ENCODE measurements at places on chromosomes 7 and 10.

DNA sequence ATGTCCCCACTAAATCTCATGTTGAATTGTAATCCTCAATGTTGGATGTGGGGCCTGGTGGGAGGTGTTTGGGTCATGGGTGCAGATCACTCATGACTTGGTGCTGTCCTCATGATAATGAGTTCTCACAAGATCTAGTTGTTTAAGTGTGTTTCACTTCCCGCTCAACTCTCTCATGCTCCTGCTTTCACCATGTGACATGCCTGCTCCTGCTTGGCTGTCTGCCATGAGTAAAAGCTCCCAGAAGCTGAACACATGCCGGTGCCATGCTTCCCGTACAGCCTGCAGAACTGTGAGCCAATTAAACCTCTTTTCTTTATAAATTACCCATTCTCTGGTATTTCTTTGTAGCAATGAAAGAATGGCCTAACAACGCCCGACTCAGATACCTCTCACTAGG, 6.2 kb upstream of the PSTK start:
- no peak for DNase-seq

GRCh38 chr7:7740037-7740355, 21.6 kb upstream of the RPA3 start:
- no peak for DNase-seq

DNA sequence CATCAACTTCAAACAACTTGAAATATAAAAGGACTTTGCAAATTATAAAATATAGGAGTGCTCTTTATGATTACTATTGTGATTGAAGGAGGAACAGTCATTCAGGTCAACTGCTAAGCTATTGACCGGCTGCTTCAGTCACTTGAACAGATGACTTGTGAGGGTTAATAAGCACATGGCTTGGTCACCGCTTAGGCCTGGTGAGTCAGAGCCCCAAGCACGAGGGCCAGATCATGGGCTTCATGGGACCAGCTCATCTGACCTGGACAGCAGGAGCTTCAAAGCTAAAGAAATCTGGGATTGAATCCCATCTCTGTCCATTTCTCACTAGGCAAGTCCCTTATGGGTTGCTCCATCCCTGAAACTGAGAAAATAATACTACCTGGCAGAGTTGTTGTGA, 60.4 kb upstream of the ADO start:
- no peak for DNase-seq

- no peak for DNase-seq
These were observed 8.7 kb downstream of the SLC18A2 start for GRCh38 chr10:117249493-117250093.

- no peak for DNase-seq
These were observed 68.2 kb downstream of the CLEC2L start for GRCh38 chr7:139591550-139592195.

- no peak for DNase-seq
These were observed 1208.0 kb downstream of the SORCS1 start for GRCh38 chr10:105956550-105956949.

DNA sequence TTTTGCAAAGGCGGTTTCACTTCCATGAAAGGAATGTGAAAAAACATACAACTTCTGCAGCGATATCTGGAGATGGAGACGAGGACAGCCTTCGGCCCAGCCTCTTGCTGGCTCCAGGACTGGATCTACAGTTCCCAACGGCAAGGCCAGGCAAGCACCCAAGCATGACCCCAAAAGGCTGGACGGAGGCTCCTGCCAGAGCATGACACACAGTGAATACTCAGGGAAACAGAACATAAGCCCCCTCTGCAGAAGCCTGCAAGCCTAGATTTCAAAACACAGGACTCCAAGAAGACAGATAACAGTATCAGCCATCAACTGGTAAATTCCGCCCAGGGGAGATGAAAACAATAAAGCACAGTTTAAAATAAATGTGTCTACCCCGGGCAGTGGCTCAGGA, 3.3 kb upstream of the LRRC27 start:
- no peak for DNase-seq

DNA sequence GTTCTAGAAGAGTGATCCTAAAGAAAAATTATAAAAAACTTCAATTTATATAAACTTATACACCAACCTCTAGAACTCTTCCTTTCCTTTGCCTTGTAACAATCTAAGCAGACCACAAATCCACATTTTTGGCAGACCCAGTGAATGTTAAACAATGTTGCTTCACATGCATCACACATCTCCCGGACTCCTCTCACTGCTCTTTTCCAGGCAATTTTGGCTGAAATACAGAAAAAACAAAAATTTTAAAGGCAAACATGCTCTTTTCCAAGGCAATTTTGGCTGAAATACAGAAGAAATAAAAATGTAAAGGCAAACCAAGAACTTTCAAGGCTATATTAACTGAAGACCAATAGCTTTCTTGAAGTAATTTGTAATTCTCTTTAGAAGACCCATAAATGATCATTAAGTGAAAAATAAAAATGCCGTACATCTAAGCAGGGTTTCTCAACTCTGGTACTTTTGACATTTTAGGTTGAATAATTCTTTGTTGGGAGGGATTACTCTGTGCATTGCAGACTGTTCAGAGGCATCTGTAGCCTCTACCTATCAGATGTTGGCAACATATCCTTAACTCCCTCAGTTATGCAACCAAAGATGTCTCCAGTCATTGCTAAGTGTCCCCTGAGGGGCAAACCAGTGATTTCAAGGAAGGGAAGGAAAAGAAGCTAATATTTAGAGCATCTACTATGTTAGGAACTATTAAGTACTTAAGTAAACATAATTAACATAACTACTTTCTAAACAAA, 64.4 kb downstream of the NRBF2 start:
- no peak for DNase-seq

DNA sequence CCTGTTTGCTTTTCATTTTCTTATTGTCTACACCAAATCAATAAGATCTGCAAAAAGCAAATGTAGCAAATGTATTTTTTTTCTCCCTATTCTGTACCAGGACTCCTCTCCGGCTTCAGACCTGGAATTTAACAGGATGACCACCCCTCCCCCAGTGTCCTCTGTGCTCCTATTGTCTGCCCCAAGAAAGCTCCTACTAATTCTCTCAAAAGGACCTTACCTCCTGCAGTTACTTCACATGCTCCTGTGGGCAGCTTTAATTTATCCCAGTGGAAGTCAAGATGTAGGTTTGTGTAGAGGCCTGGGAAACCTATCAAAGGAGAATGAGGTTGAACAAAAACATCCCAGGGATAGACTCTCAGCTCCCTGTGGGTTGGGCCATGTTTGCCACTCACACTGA, 31.3 kb downstream of the PLXNA4 start:
- no peak for DNase-seq

DNA sequence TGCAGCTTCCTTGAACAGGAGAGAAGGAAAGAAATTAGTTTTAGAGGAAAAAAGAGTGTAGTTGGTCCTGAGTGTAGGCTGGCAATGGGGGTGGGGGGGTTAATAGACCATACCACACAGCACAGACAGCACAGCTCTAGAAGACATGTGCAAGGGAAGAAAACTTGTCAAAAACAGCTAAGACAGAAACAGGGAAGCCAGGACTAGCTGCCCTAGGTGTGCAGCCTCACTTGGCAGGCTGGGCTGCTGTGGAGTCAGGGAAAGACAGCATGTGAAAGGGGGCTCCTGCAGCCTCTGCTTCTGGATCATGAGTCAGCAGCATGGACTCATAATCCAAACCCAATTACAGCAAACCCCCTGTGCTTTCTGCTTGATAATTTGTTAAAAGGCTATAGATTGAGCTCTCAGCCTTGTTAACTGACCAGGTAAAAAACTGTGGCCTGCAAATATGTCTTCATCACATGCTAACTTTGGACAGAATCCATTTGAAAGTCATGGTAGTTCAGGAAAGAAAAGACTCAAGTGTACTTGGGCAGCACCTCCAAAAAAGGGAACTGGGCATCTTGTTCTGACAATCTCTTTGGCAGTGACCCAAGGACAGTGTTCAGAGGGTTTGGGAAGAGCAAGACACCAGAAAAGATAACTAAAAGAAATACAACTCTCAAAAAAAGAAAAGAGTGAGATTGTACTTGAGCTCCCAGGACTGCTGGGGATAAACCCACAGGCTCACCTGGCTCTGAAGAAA, 142.2 kb upstream of the VWC2 start:
- DNase-seq: no peak

- peak; percentile 12 for DNase-seq
These were observed 2.9 kb downstream of the A1CF start for GRCh38 chr10:50882540-50882983.

DNA sequence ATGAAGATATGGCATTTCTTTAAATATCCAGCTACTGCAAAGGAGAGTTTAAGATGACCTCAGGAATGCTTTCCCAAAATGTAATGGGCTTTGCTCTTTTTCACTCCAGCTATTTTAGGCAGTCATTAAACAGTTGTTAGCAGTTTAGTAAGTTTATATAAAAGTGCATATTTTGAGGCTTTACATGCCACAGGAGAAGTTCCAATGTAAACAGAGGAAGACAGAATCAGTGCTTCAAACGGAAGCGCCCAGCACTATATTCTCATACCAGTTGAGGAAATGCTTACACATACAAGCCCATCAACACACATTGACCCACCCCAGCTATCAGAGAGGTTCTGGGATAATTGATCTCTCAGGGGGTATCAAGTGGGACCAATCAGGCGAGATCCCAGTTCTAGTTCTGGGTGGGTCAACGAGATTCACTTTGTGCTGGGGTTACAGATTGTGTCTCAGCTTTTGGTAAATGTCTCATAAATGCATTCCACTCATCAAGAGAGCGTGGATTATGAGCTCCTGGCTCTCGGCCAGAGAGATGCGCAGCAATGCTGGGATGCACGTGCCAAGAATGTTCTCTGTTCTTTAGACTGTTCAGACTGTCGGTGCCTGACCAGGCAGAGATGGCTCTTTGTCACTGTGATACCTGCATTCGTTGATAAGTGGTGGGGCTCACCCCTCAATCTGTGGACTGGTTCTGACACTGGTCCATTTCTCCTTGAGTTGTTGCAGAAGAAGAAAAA, 55.0 kb downstream of the CACNB2 start:
- DNase-seq: no peak

DNA sequence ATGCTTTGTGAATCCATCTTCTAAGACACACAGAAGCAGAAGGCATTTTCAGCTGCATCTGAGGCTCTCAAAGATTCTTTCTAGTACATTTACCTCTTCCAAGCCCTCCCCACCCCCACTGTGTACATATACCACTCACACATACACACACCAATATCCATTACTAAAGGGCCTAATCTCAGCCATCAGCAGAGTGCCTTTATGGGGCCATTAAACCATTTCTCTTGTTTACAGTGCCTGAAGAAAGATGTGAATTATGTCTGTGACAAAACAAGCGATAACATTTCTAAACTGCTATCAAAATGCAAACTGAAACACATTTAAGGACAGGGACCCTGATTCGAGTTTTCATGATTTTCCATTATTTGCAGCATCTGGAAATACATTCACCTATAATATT, 40.0 kb downstream of the ETV1 start:
- DNase-seq: no peak

DNA sequence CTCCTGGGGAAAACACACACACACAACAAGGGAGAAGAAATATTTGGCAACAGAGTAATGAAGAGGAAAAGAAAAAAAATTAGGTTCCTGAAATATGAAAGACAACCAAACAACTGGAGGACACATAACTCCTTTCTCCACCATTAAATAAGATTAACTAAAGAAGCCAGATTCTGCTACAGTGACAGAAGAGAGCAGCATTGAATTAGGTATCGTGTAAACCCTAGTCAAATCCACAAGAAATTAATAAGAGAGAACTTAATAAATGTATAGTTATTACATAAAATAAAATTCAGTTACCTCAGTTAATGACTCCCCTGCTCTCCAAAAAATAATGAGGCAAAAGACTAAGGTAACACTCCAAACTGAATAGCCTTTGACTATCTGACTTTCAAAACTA, 306.7 kb downstream of the CRPPA start:
- peak; percentile 71 for DNase-seq

GRCh38 chr7:50142425-50143017, 49.5 kb upstream of the ZPBP start:
- DNase-seq: peak; percentile 37

DNA sequence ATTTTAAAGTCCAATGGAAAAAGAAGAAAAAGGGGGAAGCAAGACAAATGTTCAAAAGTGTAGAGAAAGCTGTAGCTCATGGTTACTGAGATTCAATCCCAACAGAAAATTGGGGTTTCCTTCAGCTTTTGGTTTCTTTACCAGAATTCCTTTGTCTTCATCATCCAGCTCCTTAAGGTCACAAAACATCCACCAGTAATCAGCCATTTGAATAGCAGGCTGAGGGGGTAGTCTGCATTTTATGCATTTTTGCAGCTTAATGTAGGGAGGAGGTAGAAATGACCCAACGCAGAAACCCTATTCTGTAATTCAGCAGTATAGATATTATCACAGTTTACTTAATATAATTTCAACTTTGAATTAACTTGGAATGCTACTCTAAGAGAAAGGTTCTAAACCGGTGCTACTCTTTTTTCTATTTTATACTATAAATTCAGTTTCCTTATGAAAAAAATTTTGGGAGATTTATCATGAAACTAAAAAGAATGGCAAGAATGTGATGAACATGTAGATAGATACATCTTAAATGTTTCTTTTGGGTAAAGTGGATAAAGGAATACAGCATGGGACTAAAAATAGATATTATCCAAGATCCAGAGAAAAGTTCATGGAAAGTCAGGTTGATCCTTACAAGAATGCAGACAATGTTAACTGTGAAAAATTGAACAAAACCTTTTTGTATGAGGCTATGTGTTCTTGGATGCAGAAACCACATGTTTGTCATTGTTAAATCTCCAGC, 596.9 kb downstream of the PHTF2 start:
- no peak for DNase-seq

DNA sequence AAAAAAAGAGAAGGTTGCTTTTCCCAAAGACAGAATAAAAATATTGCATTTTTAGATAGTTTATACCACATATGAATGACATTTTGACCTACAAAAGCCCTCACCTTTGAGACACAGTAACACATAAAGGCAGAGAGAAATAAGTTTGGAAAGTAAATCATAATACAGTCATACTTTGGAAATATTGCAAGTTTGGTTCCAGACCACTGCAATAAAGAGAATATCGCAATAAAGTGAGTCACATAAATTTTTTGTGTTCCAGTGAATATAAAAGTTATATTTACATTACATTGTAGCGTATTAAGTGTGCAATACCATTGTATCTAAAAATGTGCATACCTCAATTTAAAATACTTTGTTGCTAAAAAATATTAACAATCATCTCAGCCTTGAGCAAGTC, 40.3 kb downstream of the CCDC71L start:
- no peak for DNase-seq

- no peak for DNase-seq
These were observed 70.4 kb upstream of the MDFIC start for GRCh38 chr7:114851406-114852061.

DNA sequence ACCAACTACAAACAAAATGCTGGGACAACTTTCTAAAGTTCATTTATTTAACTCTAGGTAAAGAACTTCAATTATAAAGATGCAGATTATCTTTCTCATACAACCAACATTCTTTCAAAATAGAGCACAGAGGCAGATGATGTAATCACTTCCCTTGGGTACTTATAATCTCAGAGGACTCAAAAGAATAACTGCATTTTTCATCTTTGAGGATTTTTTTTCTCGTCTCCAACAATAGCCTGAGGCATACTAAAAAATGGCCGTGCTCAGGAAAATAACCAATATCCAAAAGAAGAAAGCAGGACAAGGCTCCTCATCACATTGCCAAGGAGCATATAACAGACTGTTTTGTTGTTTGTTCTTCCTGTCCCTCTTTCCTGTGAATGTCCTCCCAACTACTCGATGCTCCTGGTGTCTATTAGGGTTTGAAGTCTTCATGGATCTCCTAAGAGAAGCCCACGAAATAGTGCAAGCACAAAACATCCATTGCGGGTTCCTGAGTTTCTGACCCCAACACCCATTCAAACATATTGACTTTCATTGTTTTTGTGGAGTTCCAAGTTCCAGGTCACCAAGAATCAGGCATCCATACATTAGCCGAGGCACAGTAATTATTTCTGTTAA, 182.9 kb downstream of the SORCS1 start:
- no peak for DNase-seq
